ENCODE measurements at places on chromosomes 7 and 10.

GRCh38 chr7:97024209-97025129 is at the start of gene DLX5:
TSS of gene DLX5 (minus strand) at chr7:97024831. CDS start at chr7:97024623, 208 bp downstream.
- peak; percentile 79 for DNase-seq
- no peaks in the 10 kb centered on the region for H3K36me3 ChIP-seq
- H3K4me1 ChIP-seq: no peaks in the 10 kb centered on the region
- no peaks in the 10 kb centered on the region for H3K27me3 ChIP-seq
- no peak within 1 kb of the TSS for H3K4me3 ChIP-seq

DNA sequence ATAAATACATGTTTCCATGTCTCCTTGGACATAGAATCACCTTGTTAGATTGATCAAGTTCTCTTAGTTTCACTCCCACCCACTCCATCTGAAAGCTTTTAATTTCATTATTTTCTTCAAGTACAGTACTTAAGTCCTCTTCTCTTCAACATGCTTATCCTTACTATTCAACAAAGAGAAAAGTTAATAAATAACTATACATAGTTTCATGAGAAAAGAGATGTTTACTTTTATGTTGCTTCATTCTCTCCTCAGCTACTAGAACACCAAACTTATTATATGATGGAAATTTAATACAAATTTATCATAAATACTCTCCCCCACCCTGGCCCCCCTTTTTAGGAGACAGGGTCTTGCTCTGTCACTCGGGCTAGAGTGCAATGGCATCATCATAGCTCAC is 33.5 kb downstream of the ASZ1 start:
- no peak overlapping the region for H3K4me3 ChIP-seq
- no peak for DNase-seq
- no peaks in the 10 kb centered on the region for H3K36me3 ChIP-seq
- no peaks in the 10 kb centered on the region for H3K27me3 ChIP-seq

DNA sequence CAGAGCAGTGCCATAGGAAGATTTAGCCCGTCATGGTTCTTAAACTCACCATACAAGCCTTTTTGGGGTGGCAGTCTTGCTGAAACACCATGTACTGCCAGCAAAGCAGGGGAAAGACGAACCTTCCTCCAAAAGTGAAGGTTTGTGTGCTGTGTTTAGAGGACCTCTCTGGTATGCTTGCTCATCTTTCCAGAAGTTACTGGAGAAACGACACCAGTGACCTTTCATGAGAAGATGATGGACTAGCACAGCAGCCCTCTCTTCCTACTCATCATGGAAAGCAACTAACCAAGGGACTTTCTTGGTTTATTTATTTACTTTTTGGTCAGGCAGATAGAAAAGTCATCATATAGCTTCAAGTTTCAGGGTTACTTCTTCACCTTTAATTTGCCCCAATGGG is 247.4 kb downstream of the PTEN start:
- no peaks in the 10 kb centered on the region for H3K36me3 ChIP-seq
- H3K4me1 ChIP-seq: peaks cover 2% of the 10 kb centered on the region
- no peak overlapping the region for H3K27ac ChIP-seq

DNA sequence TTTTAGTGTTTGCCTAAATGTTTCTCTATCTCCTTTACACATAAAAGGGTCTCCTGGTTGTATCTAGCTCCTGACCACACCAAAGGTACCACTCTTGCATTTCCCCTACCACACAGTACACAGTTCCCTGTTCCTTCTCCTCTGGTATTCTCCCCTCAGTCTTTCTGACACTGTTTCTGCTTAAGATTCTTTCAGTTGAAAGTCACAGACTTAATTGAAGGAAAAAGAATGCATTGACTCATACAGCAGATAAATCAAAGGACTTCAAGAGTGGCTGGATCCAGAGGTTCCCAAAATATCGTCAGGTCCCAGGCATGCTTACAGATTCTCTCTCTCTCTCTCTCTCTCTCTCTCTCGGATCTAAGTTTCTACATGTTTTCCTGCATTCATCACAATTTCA is 185.6 kb upstream of the LRGUK start:
- DNase-seq: no peak
- no peak overlapping the region for H3K27ac ChIP-seq
- no peaks in the 10 kb centered on the region for H3K27me3 ChIP-seq
- H3K36me3 ChIP-seq: peaks cover 5% of the 10 kb centered on the region

DNA sequence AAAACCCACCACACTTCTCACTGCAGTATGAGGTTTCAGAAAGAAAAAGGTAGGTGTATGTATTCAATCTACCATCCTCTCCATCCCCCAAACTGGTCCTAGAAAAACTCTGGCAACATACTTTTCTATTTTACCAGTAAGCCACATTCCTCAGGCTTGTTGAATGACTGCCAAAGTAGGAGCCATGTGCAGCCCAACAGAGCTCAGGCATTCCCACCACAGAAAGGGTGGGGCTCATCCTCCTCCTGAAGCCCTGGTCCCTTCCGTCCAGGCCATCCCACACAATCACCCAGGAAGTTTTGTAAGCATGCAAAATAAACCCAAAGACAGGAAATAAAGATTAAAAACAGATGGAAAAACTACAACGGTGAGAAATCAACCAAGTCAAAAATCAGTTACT is 57.2 kb downstream of the MAD1L1 start:
- H3K4me3 ChIP-seq: no peak overlapping the region
- no peaks in the 10 kb centered on the region for H3K4me1 ChIP-seq
- no peaks in the 10 kb centered on the region for H3K27me3 ChIP-seq

DNA sequence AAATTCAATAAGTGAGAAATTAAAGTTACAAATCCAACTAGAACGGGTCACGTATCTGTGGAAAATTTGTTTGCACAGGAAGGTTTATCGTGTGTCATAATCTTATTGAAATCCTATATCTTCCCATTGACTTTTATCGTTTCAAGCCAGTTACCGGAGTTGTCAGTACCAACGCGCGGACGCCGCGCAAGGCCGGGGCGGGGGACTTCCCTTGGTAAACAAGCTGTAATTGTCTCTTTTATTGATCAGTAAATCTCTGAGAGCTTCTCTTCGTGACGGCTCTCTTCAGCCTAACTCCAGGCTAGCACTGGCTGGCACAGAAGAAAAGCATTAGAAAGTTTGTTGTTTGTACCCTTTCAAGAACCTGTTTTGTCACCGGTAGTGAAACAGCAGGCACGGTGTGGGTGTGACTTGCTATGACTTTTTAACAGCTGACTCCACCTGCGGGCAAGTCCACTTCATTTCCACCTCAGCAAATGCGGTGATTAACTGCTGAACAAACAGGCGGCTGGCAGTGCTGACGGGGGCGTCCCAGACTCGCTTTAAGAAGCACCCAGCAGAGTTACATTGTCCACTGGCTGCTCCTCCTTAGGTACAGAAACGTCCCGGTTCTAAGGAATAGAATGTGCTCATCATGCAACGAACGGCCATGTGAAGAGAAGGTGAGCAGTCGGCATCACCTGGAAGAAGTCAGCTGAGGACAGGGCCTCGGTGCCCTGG is 215.8 kb downstream of the MAD1L1 start:
- no peak overlapping the region for H3K4me3 ChIP-seq
- DNase-seq: peak; percentile 64
- no peaks in the 10 kb centered on the region for H3K4me1 ChIP-seq
- H3K27ac ChIP-seq: no peak overlapping the region
- H3K36me3 ChIP-seq: no peaks in the 10 kb centered on the region

DNA sequence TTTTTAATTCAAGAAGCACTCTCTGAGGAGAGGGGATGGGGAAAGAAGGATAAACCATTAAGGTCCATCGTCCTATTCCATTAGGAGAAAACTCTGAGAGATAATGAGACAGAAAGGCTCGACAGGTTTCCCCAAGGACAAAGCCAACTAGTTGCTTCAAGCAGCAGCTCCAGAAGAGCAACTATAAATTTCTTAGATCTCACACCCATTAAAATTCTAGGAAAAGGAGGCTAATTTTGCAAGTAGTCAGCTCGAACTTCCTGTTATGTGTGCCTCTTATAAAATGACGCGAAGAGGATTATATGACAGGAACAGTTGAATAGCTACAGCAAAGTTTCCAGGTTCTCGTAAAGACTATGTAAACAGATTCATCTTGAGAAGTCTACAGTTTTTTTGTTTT is 52.0 kb upstream of the ST8SIA6 start:
- no peak for DNase-seq
- H3K27me3 ChIP-seq: no peaks in the 10 kb centered on the region
- no peaks in the 10 kb centered on the region for H3K36me3 ChIP-seq
- no peak overlapping the region for H3K4me3 ChIP-seq
- H3K27ac ChIP-seq: no peak overlapping the region

GRCh38 chr10:97676770-97677581 is 10.1 kb downstream of the AVPI1 start:
- H3K27me3 ChIP-seq: no peaks in the 10 kb centered on the region
- no peaks in the 10 kb centered on the region for H3K4me1 ChIP-seq
- H3K27ac ChIP-seq: no peak overlapping the region
- peaks cover 13% of the 10 kb centered on the region for H3K36me3 ChIP-seq

DNA sequence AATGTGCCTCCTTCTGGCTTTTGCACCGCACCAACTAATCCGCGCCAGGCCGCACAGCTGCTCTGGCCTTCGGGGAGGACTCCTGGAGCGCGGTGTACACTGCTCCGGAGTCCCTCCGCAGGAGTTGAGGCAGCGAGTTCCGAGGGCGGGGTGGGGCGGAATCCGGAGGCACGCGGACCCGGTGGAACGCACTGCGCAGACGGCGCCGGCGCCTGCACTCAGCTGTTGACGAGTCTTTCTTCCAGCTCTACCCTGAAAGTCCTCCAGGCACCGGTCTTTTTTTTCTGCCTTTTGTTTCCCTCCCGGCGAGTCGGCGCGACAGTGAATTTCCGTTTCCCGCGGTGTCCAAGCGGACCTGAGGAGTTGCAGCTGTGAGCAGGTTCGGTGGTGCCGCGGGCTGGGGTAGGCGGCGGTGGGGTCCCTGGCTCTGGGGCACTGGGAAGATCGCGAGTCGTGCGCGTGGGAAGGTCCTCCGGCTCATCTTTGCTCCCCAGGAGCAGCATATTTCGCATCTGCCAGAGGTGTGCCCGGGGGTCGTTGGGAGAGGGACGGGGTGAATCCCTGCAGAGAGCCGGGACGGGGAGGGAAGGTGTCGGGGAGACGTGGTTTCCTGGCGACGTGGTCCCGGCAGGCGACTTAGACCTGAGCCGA is 44.1 kb downstream of the SFTPD start:
- peak; percentile 92 for DNase-seq
- peak overlapping the region; percentile 50 for H3K4me3 ChIP-seq
- peak overlapping the region; percentile 15 for H3K27ac ChIP-seq
- no peaks in the 10 kb centered on the region for H3K27me3 ChIP-seq
- no peaks in the 10 kb centered on the region for H3K36me3 ChIP-seq
- no peaks in the 10 kb centered on the region for H3K4me1 ChIP-seq

GRCh38 chr10:119225083-119225658 is 17.8 kb downstream of the GRK5 start:
- H3K4me3 ChIP-seq: no peak overlapping the region
- no peaks in the 10 kb centered on the region for H3K27me3 ChIP-seq
- no peak for DNase-seq
- H3K27ac ChIP-seq: peak overlapping the region; percentile 42
- H3K36me3 ChIP-seq: no peaks in the 10 kb centered on the region

- peak overlapping the region; percentile 88 for H3K4me3 ChIP-seq
- no peaks in the 10 kb centered on the region for H3K36me3 ChIP-seq
- peaks cover 8% of the 10 kb centered on the region for H3K4me1 ChIP-seq
These were observed 9.0 kb downstream of the SKIDA1 start for GRCh38 chr10:21516242-21517131.

- H3K36me3 ChIP-seq: no peaks in the 10 kb centered on the region
- H3K4me1 ChIP-seq: peaks cover 4% of the 10 kb centered on the region
- H3K4me3 ChIP-seq: no peak overlapping the region
- no peaks in the 10 kb centered on the region for H3K27me3 ChIP-seq
- H3K27ac ChIP-seq: peak overlapping the region; percentile 95
These were observed 22.2 kb downstream of the MKX start for GRCh38 chr10:27723436-27723835.

DNA sequence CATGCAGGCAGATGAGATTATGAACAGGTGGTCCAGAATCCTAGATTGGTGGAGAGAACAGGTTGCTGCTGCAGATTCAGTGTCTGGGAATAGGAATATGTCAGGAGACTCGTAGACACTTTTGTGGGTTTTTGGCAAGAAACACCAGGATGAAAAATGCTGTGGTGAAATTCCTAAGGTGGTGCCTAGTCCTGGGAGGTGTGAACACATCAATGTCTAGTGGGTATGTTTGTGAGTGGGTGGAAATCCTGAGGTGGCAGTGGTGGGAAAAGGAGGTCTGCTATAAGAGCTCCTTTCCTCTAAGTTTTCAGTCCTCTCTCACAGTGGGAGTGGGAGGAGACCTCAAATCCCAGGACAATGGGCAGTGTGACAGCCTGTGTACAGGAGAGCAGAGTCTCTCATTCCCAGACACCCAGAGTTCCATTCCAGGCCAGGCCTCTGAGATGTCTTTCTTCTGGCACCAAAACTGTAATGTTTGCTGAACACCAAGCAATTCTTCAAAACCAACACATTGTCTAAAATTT is 5.1 kb downstream of the ERV3-1 start:
- H3K4me3 ChIP-seq: no peak overlapping the region
- peak overlapping the region; percentile 9 for H3K27ac ChIP-seq

DNA sequence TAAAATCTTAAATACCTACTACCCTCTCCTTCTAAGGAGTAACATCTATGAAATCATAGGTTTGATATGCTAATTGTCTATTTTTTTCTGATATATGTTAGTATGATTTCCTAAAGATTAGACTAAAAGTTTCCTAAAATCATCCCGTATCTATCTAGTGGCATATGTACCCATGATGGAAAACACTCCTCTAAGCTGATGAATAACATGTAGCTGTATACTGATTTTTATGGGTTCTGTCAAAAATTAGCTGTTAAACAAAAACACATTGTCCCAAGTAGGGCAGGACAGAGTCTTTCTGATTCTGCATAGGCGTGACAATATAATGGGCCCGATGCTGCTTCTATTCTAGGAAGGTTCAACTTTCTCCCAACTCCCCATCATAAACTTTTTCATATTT is 79.9 kb downstream of the ADAM22 start:
- no peaks in the 10 kb centered on the region for H3K27me3 ChIP-seq
- no peak overlapping the region for H3K4me3 ChIP-seq
- H3K4me1 ChIP-seq: no peaks in the 10 kb centered on the region
- no peaks in the 10 kb centered on the region for H3K36me3 ChIP-seq

DNA sequence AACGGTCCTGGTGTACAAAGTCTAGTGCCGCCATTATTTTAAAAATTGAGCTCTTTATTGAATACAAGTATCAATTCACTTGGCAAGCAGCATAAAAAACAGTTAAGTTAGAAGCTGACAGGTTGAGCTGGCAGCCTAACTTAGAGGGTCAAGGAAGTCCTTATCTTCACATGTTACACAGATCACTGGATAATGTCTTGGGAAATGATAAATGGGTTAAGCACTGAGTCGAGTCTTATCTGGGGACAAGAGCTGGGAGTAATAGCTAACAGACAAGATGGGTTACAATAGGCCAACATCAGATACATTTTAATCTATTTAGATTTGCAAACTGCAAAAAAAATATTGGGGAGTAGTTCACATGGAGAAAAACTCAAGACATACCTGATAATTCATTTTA is 34.2 kb downstream of the SLC18A2 start:
- no peaks in the 10 kb centered on the region for H3K36me3 ChIP-seq
- no peak overlapping the region for H3K4me3 ChIP-seq
- no peaks in the 10 kb centered on the region for H3K27me3 ChIP-seq
- H3K27ac ChIP-seq: no peak overlapping the region
- DNase-seq: no peak
- no peaks in the 10 kb centered on the region for H3K4me1 ChIP-seq

Data from aorta (tissue), 5 donors.